ENCODE measurements at places on chromosomes 1 and 21.

GRCh38 chr1:215215846-215216245 is 133.3 kb downstream of the KCNK2 start:
- no peak for DNase-seq

GRCh38 chr1:150249936-150250335 is 7.6 kb upstream of the CA14 start:
- no peak for DNase-seq

- no peak for DNase-seq
These were observed 98.5 kb upstream of the IGSF21 start for GRCh38 chr1:18009055-18009454.

DNA sequence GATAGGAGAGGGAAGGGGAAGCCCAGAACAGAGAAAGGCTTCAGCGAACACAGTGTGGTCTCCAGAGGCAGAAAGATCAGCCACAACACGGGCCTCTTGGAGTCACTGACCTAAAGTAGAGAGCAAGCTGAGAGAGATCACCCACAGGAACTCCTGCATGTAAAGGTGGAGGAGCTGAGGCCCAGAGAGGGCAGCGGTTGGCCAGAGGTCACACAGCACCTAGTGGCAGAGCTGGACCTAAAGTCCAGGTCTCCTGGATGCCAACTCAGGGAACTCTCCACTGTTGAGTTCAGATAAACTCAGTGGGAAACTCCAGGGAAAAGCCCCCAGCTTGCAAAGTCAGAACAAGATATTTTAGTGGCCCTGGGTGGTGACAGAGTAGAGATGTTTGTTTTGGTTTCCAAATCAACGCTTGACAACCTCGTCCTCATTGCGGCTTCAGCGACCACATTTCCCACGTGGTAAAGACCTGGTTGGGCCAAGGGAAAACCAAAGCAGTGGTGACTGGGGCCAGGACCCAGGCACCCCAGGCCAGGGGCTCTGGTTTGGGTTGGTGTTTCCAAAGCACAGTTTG is 4.6 kb downstream of the IFFO2 start:
- peak; percentile 64 for DNase-seq

GRCh38 chr1:118944546-118944945 is 43.6 kb downstream of the TBX15 start:
- no peak for DNase-seq

GRCh38 chr21:36034211-36034913 is 26.0 kb downstream of the SETD4 start:
- DNase-seq = no peak

DNA sequence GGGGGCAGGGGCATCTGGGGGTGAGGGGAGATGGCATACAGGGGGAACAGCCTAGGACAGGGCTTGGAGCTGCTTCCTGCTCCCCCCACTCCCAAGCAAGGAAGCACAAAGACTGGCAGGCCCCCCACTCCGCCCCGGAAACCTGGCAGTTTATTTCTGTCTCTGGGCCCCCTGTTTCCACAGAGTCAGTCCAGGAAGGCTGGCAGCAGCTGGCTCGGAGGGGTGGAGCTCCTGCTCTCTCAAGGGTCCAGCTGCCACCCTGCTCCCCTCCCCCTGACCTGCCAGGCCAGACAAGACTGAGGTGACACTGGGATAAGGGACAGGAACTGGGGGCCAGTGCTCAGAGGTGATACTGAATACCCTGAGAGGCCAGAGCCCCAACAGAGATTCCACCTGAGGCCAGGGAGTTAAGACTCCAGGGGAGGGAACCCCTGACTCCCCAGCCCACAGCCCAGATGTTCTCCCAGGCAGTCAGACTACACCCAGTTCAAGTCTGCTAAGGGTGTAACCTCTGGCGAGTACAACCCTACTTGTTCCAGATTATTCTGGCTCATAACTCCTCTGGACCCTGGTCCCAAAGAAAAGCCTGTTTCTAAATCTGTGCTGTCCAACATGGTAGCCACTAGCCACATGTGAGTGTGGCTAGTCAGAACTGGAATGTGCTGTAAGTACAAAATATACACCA is 26.3 kb downstream of the AHDC1 start:
- no peak for DNase-seq

DNA sequence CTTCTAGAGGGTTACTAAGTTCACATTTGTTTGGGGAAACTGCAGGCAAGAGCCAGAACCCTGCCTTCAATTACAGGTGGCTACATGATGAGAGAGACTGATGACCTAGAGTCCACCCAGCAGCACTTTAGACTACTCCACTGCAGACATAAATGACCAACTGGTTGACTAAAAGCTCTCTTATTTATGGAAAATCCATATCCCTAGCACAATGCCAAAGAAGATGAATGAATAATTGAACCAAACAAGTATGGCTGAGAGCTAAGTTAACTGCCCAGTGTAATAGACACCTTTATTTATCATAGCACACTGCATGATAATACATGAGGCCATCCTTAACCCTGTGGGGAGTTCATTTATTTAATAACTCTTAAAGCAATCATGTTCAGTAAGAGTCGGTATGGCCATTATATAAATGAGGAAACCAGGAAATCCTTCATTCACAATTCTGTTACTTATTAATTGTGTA is 60.4 kb downstream of the IL12RB2 start:
- DNase-seq = no peak

GRCh38 chr1:198082576-198082975 is 74.2 kb upstream of the NEK7 start:
- no peak for DNase-seq

DNA sequence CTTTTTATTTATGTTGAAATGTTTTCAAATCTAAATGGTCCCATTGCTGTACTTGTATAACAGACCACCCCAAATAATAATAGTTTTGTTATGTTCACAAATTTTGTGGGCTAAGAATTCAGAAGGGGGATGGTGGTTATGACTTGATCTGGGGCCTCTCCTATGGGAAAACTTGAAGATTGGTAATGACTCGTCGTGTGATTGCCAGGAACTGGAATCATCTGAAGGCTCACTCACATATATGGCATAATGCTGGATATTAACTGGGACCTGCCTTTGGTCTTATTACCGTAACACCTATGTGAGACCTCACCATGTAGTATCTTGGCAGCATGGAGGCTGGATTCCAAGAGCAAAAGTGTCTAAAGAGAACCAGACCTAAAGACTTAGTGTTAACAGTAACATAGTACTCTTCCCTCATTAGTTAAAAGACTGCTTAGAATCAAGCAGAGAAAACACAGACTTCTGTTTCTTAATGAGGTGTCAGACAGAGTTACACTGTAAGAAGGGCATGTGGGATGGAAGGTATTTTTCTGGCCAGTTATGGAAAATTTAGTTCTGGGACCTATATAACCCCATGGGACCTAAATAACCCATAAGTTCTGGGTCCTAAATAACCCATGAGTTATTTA is 11.9 kb downstream of the LYPLAL1 start:
- no peak for DNase-seq

DNA sequence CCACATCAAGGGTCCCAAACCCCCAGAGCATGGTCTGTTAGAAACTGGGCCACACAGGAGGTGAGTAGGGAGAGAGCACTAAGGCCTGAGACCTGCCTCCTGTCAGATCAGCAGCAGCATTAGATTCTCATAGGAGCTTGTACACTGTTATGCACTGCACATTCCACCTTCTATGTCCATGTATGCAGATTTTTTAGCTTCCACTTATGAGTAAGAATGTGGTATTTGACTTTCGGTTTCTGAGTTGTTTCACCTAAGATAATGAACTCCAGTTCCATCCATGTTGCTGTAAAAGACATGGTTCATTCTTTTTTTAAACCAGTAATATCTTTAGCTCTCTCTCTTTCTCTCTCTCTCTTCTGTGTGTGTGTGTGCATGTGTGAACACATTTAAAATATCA is 663 bp upstream of the GBP6 start:
- DNase-seq = no peak

DNA sequence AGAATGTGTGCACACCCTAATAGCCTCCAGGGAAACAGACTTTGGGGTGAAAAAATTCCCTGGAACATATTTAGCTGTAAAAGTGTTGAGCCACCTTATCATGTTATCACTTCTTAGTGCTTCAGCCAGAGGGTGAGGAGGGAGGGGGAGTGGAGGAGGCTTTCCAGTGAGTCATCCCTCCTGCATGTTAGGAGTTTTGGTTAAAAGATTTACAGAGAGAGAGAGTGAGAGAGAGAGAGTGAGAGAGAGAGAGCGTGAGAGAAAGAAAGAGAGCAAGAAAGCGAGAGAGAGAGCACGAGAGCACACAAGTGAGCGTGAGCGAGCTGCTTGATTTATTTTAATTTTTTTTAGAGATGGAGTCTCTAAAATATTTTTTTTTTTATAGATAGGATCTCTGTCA is 13.5 kb upstream of the CACNA1E start:
- DNase-seq = no peak

- no peak for DNase-seq
These were observed 15.3 kb upstream of the EPHA8 start for GRCh38 chr1:22547818-22548462.

DNA sequence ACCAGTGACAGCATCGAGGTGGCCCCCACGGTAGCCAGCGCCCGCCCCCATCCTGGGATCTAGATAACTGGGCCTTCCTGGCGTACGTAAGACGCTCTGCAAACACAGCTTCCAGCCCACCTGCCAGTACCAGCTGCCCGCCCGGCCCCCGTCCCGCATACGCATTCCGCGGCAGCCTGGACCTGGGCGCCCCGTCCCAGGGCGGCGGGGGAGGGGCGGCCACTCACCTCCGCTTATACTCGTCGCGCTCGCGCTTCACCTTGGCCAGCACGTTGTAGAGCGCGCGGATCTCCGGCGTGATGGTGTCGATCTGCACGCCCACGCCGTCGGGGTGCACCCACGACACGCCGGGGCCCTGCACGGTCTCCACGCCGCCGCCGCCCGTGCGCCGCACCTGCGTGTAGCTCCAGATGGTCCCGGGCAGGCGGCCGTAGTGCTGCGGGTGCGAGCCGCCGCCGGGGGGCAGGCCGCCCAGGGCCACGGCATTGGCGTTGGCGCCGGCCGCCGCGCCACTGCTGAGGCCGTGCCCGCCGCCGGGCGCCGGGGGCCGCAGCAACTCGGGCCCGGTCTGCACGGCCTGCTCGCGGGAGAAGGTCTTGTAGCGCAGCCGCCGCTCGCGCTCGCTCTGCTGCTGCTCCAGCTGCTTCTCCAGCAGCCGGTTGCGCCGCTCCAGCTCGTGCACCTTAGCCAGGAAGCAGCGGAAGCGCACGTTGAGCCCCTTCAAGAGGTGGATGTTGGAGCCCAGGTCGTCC is 859 bp downstream of the IFFO2 start:
- DNase-seq = peak; percentile 69

- peak; percentile 22 for DNase-seq
These were observed 67.1 kb downstream of the UBE2T start for GRCh38 chr1:202274611-202275010.

DNA sequence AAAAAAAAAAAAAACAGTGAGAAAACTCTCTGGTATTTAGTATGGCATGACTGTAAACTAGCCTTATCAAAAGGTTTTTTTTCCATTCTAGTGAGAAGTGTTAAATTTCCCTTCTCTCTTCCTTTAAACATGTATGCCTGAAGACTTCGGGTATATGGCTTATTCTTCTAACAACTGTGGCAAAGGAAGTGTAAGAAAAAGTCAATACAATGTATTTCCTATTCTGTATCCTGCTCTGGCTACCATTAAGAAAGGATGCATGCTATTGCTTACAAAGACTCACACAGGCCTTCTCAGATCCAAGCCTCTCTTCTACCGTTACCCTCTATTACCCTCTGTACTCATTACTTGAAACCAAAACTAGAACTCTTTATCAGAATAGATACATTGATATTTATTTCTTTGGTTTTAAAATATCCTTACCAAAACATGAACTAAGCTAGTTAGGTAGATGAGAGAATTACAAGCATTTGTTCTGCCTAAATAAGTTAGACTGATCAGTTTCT is 8.4 kb downstream of the CEPT1 start:
- no peak for DNase-seq

DNA sequence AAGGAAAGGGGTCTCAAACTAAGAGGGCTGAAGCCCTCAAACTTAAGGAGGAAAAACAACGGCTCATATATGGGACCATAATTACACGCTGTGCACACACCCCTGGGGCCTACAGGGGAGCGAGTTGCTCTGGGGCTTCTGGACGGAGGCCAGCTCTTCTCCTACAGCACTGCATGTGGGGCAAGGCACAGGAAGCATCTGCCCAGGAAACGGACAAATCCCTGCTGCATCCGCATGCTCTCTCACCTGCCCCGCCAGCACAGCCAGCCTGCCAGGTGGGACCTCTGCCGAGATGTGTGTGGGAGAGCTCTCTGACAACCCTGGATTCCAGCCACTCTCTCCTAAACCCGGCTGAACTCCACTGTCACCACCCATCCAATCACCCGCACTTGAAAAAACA is 54.1 kb downstream of the MRPL37 start:
- no peak for DNase-seq

GRCh38 chr1:14977338-14977931 is 176.1 kb upstream of the TMEM51 start:
- DNase-seq = no peak

- DNase-seq = no peak
These were observed 50.4 kb downstream of the GATAD2B start for GRCh38 chr1:153872331-153872730.

DNA sequence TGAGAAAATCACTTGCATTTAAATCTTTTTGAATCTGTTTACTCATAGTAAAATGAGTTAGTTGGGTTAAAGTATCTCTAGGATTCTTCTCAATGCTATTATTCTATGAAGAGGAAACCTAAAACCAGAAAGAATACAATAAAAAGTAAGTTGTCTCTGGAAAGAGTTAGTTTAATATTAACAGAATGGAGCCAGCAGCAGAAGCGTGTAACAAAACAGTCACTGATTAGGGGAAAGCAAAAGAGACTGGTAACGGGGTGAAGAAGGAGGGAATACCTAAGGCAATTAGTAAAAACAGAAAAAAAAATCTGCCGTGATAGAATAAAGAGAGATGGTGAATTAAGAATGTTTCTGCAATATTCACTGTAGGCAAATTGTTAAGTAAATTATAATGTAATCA is 60.0 kb downstream of the NRDC start:
- DNase-seq = no peak

- no peak for DNase-seq
These were observed 20.5 kb downstream of the MAPKAPK2 start for GRCh38 chr1:206705191-206705590.

DNA sequence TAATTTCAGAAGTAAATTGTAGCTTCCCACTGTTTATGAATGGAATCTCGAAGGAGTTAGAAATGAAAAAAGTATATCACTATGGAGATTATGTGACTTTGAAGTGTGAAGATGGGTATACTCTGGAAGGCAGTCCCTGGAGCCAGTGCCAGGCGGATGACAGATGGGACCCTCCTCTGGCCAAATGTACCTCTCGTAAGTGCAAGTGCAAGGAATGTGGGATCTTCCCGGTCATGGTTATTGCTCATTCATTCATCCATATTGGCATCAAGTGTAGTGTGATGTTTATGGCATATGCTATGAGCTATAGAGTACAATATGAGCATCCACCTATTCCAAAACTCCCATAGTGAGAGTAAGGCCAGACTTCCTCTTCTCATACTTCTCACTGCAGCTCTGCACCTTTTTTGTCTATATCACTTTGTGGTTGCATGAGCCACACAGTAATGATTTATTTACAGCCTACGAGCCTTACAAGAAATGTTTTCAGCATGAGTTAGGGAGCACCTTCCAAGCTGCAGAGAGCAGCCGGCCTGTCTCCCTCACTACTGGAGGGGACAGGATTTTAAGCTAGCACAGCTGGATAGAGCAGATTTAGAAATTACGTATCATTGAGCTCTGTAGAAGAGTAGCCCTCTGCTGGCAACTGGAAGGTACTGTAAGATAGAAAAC is 24.9 kb upstream of the CR1L start:
- no peak for DNase-seq

Data from stimulated activated CD4-positive, alpha-beta T cell treated with anti-CD3 and anti-CD28 coated beads, Interleukin-4, amount 100 ng/mL, for 1 hour (primary cell).